Left lobe of liver (tissue), 2 donors: ENCODE measurements at places on chromosomes 1 and 21.

DNA sequence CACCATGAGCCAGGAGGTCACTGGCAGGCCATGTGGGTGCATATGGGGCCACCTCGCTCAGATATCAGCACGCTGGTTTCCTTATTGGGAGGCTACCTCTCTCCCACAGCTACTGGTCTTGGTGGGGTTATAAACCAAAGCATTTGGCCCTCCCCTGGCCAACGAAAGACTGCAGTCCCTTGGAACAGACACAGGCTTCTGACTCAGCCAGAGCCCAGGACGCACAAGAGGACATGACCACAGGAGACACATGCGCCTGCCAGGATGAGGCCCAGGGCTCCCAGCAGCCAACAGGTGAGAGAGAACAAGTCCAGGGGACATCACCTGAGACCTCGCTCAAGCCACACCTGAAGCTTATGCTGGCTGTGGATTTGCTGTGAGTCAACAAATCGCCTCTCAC, 13.8 kb downstream of the NPHP4 start:
- no peak for DNase-seq

DNA sequence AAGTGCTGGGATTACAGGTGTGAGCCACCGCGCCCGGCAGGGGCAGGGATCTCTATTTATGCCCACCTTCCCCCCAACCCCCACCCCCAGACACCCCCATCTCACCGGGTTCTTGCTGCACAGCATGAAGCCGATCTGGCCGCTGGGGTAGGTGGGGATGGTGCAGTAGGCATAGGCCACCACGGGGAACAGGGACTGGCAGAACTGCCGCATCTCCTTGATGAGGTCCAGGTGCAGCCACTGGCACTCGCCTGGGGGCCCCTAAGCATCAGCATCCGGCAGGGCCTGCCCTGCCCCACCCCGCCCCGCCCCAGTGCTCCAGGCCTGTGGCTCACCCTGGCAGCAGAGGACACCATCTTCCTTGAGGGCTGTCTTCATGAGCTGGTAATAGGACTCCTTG, 4.1 kb downstream of the SRM start:
- DNase-seq, result no peak

DNA sequence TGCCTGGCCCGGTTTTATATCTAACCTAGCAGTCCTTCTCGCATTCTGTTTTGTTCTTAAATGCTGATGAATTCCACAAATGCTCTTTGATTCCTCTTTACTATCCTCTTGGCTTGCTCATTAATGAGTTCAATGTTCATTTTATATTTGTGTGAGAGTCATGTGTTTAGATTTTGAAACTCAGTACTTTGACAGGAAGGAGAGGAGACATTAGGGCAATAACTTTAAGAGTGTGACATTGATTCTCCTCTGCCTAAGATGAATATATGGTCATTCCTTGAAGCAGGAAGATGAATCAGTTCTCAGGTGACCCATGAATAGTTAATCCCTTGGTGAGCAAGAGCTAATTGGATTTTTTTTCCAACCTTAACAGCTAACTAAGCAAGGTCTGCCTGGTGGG, 84.1 kb downstream of the MRPS6 start:
- DNase-seq, result no peak

DNA sequence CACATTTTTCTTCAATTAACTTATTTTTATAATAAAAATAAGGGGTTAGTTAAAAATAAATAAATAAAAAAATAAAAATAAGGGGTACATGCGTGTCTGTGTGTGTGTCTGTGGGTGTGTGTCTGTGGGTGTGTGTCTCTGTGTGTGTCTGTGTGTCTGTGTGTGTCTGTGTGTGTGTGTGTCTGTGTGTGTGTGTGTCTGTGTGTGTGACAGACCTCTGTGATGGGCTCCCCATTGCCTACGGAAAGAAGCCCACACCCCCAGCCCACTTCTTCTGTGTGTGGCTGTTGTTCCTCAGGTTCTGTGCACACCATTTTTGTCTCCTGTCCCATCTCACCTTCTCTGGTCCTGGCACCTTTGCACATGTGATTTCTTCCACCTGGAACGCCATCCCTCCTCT, 9.9 kb downstream of the PHLDA3 start:
- DNase-seq, result no peak
